AG08395 (cell line): ENCODE measurements at places on chromosomes 1 and 21.

GRCh38 chr1:116740746-116741145, 13.5 kb upstream of the CD2 start:
- DNase-seq, result no peak

DNA sequence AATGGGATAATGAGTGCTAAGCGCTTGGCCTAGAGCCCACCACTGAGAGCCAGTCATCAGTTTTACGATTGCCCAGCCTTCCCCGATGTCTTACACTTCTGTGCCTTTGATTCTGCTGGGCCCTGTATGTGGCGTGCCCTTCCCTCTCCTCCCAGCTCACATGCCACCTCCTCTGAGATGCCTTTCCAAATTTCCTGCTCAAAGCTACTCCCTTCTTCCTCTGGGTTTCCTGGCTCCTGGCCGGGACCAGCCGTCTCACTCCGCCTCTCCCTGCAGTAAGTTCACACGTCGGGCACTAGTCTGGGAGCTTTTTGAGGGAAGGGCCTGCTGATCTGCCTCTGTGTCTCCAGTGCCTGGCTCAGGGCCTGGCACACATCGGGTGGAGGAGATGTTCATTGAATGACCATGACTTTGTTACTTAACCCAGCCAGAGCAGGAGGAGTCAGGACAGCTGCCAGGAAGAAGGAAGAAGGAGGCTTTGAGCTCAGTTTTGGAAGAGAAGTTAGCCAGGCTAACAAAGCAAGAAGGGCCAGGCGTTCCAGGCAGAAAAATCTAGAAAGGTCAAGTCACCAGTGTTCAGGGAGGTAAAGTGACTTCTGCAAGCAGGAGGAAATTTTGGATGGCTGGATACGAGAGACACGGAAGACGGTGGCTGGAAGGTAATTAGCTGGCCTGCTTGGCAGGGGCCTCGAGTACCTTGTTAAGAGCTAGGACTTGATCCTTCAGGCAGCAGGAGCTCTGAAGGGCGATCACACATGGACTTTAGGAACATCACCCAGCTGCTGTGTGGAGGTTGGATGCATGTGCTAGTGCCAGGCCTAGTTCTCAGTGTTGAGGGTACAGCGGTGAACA, 63.6 kb downstream of the EPHB2 start:
- peak; percentile 84 for DNase-seq

DNA sequence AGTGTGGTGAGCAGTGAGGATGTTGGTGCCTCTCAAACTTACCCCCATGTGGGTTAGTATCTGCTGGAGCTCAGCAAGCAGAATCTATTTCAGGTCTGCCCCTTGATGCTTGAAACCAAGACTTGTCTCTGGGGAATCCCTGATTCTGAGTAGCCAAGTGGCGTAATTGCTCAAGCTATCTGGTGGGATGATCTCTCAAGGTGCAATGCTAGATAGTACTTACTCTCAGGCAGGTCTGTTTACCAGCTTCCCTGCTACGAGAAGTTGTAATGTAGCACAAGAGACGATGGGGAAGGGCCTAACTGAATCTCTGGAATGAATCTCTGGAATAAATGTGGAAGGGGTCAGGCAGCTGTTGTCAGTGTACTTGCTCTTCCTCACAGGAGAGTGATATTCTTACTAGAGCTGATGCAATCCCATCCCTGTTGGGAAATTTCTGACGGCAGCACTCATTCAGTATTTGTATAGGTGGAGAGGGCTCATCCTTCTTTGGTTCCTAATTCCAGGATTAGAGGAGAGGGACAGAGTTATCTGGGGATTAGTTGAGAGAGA, 65.4 kb downstream of the MACF1 start:
- DNase-seq, result no peak

DNA sequence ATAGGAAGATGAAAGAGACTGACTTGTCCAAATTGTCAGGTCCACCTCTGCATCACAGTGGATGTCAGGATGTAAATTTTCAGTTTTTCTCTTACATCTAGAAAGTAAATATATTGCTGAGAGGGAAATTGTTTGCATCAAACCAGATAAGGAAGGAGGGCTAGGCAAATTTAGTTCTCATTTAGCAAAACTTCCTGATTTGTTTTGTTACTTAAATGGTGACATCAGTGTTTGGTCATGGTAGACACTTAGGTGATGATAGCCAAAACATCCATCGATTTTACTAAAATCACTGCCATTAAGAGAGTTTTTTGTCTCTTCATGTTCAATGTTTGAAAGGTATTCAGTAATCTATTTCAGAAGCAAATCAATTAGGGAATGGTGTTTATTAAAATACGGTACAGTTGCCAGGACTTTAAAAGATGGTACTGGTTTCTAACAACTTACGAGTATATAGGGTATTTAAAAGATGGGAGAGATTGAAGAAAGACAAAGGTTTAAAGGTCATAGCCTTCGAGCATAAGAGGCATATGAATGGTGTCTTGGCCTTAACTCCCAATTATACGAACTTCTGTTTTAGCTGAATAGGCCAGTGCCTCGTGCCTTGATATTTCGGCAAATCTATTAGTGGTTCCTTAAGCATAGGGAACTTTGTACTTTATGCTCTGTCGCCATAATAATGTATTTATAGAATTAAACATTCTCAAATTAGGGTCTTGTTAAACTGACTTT, 3.0 kb downstream of the IER5 start:
- DNase-seq, result no peak

GRCh38 chr1:208174731-208175507, 69.3 kb downstream of the PLXNA2 start:
- peak; percentile 72 for DNase-seq

DNA sequence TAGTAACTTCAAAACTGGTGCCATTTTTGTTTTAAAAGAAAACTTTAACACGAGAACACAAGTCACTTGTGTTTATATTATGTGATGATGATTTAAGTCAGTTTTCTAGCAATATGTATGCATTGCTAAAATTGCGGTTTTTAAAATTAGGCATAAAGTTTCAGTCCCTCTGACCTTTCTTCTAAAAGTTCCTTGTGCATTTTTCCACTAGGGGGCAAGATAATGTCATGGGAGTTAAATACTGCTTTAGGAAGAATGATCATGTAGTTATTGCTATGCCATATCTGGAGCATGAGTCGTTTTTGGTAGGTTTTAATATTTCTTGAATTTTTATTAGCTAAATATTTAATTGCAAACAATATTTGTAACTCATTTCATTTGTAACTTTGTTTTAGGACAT, 10.7 kb downstream of the CDC7 start:
- DNase-seq, result peak; percentile 41
